ENCODE measurements at places on chromosomes 2 and 18.

GRCh38 chr2:183242937-183243336, 118.7 kb downstream of the NUP35 start:
- DNase-seq = no peak

- no peak for DNase-seq
These were observed 1109.7 kb downstream of the LRP1B start for GRCh38 chr2:141021109-141021508.

DNA sequence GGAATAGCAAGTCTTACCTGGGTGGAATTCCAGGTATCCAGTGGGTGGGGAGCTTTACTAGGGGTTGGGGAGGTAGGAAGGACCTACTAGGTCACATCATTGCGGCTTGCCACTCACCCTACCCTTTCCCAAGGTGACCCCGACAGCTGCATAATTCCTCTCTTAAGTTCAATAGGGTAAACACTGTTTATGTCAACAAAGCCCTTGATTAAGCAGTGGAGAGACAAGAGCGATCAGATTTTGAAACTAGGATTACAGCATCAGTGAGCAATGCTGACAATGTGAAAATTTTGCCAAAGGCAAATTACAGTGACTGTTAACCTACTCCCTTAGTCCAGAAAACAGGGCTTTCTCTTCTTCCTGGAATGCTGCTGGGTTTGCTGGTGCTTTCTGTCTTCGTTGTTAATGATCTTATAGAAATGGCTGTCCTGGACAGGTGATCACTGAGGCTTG, 14.5 kb downstream of the SLC19A3 start:
- no peak for DNase-seq

GRCh38 chr2:17821535-17822444, 5.5 kb downstream of the MSGN1 start:
- DNase-seq = no peak

DNA sequence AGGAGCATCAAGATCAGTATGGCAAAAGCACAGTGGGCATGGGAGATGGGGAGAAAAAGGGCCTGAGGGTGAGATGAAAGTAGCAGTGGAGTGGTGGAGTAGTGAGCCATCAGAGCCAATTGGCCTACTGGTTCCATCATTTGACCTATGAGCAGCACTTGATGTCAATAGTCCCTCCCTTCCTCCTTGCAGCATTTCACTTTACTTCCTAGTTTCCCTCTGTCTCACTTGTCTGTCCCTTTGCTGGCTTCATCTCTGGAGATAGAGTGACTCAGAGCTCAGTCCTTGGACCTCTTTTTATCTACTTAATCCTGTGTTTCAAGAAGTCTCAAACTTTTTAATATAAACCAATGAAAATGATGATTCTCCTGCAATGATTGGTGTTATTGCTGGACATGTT, 32.1 kb downstream of the FBXO48 start:
- no peak for DNase-seq

GRCh38 chr2:72623481-72623880, 202.4 kb downstream of the EXOC6B start:
- DNase-seq = no peak

GRCh38 chr18:7485616-7486015, 81.5 kb upstream of the PTPRM start:
- DNase-seq = no peak

- DNase-seq = no peak
These were observed 178.5 kb downstream of the ACTR3 start for GRCh38 chr2:114068438-114068837.

GRCh38 chr18:8424481-8424880, 184.8 kb upstream of the RAB12 start:
- no peak for DNase-seq

- DNase-seq = peak; percentile 42
These were observed 66.7 kb downstream of the PTPN4 start for GRCh38 chr2:119826370-119826961.

DNA sequence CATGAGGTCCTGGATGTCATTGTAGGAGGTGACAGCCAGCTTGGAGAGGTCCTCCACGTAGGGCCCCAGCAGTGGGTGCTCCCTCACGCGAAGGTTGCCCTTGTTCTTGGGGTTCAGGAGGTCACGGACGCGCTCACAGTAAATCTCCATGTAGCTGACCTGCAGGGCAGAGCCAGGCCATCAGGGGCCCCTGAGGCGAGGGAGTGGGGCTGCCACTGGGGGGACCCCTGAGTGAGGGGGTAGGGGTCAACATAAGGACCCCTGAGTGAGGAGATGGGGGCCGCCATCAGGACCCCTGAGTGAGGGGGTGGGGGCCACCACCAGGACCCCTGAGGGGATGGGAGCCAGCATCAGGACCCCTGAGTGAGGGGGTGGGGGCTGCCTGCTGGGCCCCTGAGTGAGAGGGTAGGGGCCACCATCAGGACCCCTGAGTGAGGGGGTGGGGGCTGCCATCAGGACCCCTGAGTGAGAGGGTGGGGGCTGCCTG, 33.6 kb downstream of the KIF1A start:
- no peak for DNase-seq

- peak; percentile 3 for DNase-seq
These were observed 50.4 kb downstream of the MALT1 start for GRCh38 chr18:58721566-58722239.

- DNase-seq = no peak
These were observed 78.7 kb upstream of the SPTBN1 start for GRCh38 chr2:54377451-54377850.

DNA sequence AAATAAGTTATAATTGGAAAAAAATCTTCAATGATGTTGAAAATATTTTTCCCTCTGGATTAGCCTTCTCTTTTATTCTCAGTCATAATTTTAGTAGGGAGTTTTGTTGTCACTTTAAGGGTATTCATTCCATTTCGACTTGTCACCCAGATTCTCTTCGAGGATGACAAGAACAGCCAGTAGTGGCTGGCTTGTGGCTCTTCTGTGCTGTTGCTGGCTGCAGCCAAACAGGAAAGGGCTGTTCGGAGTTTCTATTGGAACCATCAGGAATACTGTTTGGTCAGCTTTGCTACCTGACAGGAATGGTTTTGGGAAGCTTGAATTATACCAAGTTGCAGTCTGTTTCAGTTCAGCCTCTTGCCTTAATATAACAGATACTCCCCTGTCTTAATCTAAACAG, 41.6 kb downstream of the MGAT5 start:
- DNase-seq = no peak

GRCh38 chr2:184799379-184799778, 201.1 kb downstream of the ZNF804A start:
- DNase-seq = no peak

DNA sequence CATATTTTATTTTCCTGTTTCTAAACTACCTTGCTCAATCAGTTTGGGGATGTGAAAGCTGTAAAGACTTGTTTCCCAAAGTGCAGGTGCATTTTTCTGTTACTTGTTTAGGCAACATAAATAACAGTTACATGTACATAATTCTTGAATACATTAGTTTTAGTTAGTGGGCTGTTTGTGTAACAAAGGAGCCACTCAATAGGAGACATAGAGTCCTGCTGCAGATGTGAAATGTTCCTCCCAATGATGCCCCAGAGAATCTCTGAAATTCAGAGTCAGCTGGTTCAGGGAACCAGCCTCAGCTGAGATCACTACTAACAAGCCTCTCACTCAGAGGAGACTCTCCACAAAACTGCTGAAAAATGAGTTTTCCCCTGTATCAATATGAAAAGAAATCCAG, 91.5 kb upstream of the TWSG1 start:
- no peak for DNase-seq

GRCh38 chr2:75553935-75554531, 6.7 kb downstream of the EVA1A start:
- no peak for DNase-seq

DNA sequence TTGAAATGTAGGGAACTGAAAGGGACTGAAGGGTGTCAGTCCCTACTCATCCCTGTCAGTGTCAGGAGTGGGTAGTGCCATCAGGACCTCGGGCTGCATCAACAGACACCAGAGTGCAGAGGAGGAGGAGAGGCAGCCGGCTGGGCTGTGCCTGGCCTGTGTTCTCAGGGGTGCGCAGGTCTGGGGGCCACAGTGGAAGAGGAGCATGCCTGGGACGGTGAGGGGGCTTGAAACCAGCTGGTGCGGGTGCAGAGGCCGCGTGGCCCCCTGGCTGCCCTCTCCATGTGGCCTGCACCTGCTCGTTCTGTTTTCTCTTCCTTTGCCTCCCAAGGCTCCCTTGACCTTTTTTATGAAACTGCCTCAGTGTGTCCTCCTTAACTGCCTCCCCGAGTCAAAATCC, 41.3 kb downstream of the NTSR2 start:
- DNase-seq = no peak

GRCh38 chr18:55142410-55142809, 183.1 kb upstream of the CCDC68 start:
- no peak for DNase-seq

GRCh38 chr18:58609536-58609993, 19.3 kb downstream of the ALPK2 start:
- no peak for DNase-seq

GRCh38 chr2:194896871-194897270, 760.2 kb upstream of the SLC39A10 start:
- no peak for DNase-seq

GRCh38 chr2:26666671-26667070, 25.5 kb upstream of the CIB4 start:
- no peak for DNase-seq

- DNase-seq = no peak
These were observed 47.7 kb downstream of the PRKCE start for GRCh38 chr2:45699032-45699658.

GRCh38 chr2:2826209-2826551, 495.1 kb upstream of the MYT1L start:
- no peak for DNase-seq

GRCh38 chr2:28228434-28228995, 164.1 kb upstream of the FOSL2 start:
- DNase-seq = no peak

- no peak for DNase-seq
These were observed 18.4 kb downstream of the KIAA2012 start for GRCh38 chr2:202091476-202091875.

DNA sequence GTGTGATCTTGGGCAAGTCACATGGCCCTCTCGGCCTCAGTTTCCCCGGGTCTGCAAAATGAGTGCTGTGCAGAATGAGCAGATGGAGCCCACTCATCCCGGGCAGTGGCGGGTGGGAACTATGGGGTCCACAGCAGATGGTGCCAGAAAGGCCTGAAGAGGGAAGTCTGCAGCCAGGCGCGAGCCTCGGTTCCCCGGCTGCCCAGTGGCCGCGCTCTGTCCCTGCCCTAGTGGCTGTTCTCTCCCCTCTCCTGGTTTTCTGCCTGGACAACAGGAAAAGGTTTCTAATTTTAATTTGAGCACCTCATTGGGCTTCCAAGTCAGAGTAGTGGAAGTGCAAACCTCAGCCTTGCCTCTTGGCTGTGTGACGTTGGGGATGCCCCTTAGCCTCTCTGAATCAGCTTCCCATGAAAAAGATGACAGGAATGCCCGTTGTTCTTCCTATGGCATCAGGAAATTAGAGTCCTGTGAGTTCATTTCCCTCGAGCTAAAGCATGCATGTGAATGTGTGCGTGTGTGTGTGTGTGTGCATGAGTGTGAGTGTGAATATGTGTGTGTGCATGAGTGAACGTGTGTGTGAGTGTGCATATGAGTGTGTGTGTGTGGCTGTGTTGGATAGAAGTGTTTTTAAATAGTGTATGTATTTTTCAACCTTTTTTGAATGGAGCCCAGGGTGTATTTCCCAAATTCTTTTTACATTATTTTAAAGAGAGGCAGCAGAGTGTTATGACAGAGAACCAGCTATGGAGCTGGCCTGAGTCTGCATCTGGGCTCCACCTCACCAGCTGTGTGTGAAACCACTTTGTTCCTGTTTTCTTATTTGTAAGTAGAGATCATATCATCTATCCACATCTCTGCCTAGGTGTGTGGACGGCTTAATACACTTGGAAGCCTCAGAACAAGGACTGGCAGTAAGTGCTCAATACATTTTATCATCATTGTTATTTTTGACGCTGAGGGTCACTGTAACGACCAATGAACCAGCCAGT, 41.3 kb downstream of the RRM2 start:
- DNase-seq = no peak

DNA sequence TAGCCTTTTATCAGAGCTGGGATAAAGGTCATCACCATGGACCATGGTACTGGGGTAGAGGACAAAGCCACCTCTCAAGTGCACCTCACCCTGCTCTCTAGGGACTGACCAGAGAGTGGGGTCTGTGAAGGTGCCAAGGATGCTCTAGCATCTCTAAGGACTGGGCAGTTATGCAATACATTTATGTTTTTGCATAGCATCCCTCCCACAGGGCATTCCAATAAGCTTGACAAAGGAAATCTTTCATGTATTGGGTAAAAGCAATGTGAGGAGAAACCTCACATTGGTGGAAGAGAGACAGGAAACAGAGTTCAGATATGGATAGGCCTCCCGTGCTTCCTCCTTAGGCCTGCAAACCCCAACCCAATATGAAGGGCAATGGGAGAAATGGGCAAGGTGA, 31.6 kb downstream of the STK39 start:
- DNase-seq = no peak

DNA sequence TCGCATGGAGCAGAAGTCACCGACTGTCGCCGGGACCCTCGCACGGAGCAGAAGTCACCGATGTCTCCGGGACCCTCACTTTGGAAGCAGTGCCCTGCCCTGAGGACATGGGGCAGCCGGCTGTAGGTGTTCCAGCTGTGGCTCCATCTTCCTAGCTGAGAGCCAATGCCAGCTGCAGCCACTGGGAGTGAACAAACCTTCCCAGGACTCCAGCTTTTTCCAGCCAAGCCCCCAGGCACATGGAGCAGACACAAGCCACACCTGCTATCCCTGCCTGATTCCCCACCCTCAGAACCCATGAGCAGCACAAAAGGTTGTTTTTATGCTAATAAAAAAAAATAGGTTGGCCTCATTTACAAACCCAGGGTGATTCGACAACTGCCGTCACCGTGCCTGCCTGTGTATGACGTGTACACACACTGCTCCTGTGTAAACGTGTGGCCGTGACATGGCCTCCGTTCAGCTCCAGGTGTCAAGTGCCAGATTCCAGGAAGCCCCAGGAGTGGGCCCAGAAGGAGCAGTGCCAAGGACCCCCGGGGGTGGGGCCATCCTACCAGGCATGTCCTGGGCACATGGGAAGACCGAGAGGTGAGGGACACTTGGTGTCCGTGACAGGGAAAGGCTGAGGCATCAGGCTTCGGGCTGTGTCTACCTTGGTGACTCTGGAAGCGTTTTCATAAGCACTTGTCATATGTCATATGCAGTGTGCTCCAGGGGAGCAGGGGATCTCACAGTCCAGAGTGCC, 91.5 kb downstream of the EIPR1 start:
- DNase-seq = no peak

GRCh38 chr2:240430595-240430994, 4.9 kb upstream of the GPC1 start:
- DNase-seq = no peak

- DNase-seq = no peak
These were observed 43.2 kb downstream of the C2orf76 start for GRCh38 chr2:119323459-119323858.
